Activated CD4-positive, CD25-positive, alpha-beta regulatory T cell treated with anti-CD3 and anti-CD28 coated beads, Interleukin-2, amount 50 U/mL, for 16 hours (primary cell): ENCODE measurements at places on chromosomes 5 and 9.
A peak's percentile ranks its signal among the peaks of the same experiment; 100 is the strongest.

- DNase-seq, result peak; percentile 64
Measured at GRCh38 chr9:132235894-132236661, 74.2 kb downstream of the NTNG2 start.

DNA sequence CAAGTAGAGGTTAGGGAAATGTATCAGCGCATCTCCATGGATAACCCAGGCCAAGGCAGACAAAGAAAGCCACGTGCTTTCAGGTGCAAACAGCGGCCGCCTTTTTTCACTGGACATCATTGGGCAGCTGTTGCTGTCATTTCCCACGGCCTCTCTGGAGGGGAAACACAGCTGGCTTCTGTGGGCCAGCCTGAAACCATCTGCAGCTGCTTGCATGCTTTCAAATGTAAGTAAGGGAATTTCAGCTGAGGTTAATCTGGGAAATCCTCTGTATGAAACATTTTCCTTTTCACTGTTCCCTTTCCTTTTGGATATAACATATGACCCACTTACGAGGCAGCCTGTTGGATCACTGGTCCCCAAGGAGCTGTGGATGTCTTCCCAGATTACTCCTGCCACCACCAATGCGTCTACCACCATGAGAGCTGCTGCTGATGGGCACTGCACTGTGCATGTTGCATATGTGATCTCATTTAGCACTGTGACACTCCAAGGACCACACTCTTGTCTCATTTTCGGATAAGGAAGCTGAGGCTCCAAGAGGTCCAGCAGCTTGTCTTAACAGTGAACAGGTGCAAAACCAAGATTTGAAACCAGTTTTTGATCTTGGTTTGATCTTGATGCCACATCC, 106.3 kb downstream of the C9orf152 start:
- DNase-seq, result no peak

DNA sequence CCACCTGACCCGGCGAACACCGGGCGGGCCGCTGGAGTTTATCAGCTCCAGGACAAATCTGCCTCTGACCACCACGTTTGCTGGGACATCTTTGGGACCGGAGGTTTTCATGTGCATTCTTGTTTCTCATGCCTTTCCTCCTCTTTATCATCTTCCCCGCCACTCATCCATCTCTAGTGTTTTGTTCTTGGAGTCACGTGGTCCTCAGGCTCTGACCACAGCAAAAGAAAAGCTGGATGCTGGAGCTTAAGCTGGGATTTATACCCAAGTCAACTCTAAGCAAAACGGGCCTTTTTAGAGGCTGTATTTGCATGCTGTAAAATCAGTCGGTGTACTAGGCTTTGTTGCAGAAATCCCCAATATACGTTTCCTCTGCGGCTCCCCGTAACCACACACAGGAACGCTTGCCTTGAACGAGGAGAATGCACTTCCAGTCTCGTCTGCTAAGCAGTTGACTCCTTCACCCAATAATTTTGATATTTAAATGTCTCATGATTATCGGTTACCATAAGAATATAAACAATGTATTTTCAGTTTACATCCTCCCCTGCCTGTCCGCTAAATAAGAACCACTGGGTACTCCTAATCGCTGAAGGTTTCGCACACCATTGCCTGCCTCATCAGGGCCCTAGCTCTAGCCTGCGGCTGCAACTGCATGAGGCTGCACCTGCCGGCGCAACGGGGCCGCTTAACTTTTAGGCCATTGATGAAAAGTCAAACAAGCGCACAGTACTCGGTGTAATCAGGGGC, 560 bp upstream of the NDUFS6 start:
- no peak for DNase-seq

DNA sequence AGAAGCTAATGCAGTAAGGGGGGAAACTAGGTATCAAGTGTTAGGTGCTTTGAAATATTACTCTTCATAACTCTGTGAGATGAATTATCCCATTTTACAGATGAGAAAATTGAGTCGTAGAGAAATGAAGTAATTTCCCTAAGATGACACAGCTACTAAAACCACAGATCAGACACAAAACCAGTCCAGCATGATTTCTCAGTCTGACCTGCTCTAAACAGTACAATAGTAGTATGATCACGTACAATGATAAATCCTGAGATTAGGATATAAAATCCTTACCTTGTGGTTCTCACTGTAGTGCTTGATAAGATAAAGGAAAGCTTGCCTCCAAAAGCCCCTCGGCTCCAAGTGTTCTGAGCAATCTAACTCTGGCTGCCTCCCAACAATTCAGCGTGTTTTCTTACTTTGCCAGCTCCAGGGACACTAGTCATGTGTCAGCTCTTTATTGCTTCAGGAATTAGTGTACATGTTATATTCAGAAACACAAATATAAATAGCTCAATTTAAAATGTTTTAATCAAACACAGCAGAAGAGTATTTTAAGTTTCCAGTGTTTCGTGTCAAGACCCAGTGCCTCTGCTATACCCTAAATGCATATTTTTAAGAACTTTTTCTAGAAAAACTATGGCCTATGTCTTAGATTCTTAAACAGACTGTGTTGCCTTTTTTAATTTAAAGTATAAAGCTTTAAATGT, 243.6 kb downstream of the DENND1A start:
- DNase-seq, result no peak

GRCh38 chr5:172904643-172905345, 54.4 kb upstream of the RPL26L1 start:
- no peak for DNase-seq

GRCh38 chr9:71177901-71178300, 56.5 kb upstream of the TRPM3 start:
- no peak for DNase-seq

- no peak for DNase-seq
Measured at GRCh38 chr9:80496901-80497556, 925.3 kb downstream of the TLE4 start.

DNA sequence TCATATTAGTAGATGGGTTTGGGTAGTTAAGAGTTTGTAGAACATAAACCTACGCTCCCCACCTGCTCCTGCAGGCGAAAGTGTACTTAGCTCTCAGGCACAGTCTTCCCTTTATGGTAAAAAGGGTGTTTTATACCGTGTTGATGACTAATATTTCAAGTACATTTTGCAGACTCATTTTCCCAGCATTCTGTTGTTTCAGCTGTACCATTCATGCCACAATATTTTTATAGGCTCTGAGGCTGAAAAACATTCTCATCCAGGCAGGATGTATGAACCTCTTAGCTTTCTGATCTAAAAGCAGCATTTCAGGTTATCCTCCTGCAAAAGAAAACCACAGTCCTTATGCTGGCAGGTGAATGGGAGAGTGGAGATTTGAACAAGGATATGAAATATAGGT, 231.4 kb downstream of the NR2F1-AS1 start:
- no peak for DNase-seq

DNA sequence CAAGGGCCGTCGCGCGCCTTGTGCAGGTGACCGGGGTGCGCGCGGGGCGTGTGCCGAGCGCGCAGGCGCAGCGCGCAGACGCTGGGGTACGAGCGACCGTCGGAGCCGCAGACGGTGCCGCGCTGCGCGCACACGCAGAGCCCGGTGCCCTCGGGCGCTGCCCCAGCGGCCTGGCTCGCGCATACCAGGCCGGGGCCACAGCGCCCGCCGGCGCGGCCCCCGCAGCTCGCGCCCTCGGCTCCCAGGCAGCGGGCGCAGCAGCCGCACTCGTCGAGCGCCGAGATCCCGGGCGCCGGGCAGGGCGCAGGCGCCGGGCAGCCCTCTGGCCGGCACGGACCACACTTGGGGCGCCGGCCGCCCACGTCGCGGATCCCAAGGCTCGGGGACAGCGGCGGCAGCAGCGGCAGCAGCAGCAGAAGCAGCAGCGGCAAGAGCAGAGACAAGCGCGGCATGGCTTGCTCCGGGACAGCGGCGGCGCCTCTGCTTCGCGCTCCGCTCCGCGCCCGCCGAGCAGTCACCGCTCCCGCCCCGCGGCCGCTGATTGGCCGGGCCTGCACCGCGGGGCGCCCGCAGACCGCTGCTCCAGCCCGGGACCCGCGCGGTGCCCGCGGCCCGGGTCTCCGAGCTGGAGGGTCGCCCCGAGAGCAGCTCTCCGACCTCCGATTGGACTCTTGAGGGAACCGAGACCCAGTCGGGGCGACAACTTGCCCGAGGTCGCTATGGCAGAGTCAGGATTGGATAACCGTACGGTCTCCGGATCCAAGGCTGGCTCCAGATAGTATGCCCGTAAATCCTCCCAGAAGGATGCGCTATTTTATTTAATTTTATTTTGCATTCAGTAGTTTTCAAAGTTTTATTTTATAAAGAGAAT, at the start of gene IGFBPL1:
Gene IGFBPL1, minus strand, starts transcription at position 482 of the 871 bp plus-strand sequence. Its CDS starts 30 bp downstream, at position 452.
- no peak for DNase-seq

GRCh38 chr9:70805949-70806348, 315.5 kb downstream of the TRPM3 start:
- no peak for DNase-seq

DNA sequence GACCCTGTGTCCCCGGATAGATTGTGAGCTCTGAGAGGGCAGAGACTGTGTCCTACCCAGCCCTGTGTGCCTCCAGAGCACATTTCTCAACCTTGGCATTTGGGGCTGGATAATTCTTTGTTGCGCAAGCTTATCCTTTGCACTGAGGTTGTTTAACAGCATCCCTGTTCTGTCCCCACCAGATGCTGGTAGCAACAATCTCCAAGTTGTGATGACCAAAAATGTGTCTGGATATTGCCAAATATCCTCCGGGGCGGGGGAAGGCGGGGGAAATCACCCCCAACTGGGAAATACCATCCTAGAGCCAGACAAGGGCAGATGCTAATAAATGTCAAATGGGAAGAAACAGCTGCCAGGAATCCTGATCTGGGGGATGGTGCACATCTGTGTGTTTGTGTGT, 24.0 kb upstream of the TNIP1 start:
- no peak for DNase-seq

DNA sequence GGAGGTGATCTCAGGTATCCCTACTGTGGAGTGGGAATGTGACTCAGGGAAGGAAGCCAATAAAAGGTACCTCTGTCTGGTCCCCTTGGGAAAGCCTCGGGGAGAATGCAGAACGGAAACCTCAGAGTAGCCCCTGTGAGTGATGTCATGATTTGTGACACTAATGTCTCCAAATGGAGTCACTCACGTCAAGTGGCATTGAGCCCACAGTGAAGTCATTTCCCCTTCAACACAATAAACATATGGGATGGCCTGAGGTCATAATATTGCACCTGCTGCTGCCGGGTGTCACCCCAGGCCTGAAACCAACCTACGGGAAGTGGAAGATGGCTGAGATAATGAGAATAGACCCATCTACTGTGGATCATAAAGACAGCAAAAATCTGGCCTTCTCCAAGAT, 75.9 kb upstream of the GOLM1 start:
- no peak for DNase-seq

DNA sequence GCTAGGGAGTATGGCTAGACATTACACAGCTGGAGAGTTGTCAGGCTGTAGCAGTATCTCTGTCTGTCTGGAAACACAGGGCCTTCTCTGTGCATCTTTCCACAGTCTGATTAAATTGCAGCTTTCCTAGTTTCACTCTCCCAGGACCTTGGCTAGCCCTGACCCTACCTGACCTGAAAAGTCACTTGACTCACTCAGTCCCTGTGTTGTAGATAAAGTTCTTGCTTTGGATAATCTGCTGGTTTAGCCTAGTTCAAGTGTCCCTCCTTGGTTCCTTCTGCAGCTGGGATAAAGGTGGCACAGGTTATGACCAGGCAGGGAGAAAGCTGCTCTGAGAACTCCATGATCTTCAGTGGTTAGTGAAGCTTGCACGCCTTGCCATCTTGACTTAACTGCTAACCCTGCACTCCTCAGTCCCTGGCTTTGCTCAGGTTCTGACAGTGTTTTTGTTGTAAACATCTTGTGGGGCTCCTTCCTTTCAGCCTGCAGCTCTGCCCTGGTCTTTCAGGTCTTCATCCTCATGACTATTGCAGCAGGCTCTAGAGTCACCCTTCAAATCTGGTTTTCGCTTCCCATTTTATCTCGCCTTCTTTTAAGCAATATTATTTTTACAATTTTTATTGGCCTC, 101.0 kb downstream of the PIP5K1B start:
- no peak for DNase-seq

DNA sequence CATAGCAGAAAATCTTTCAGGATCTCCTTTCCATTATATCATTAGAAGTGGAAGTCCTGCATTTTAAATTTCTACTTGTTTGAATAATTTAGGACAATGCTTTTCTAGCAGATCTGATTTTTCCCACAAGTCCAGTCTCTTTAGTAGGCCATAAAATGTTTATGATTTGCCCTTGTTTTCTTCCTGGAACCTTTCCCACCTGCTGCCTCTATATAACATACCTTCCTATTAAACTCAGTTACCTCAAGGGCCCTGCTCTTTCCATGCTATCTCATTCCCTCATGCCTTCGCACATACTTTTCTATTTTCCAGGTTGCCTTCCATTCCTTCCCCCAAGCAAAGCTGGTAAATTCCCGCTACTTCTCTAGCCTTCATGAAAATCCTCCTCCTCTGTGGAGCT, 187.0 kb upstream of the EFNA5 start:
- DNase-seq, result no peak

- DNase-seq, result no peak
Measured at GRCh38 chr5:43437062-43437660, 25.0 kb upstream of the CCL28 start.

DNA sequence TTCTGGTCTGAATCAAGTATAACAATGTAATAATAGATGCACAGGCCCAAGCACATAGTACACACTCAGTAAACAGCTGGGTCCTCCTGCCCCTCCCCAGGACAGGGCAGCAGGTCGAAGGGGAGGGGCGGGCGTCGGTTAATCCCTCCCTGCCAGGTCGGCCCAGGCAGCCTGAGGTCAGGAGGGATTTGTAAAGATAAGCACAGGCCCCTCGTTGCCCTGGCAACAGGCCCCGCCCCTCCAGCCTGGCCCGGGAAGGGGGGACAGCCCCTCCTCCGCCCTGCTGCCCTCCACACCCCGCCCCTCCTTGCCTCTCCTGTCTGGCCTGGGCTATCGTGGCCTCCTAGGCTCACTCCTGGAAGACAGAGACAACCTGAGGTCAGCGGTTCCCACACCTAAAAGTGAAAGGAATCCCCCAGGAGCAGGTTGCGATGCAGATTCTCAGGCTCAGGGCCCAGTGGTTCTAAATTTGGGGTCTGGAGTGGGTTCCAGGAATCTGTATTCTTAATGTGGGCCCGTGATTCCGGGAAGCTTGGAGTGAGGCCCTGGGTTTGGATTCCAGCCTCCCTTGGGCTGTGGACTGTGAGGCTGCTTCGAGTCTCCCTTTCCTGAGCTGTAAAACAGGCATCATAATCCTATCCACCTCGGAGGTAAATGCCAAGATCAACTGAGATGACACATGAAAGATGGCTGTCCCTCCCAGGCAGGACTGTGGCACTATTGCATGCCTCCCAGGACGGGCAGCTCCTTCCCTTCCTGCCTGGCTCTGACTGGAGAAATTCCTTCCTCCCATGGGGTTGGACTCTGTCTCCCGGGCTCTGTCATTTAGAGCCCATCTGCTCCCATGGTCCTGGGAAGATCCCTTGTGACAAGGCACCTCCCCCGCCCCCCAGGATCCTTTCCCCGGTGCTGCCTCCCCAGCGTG, 4.4 kb downstream of the CRB2 start:
- no peak for DNase-seq

- no peak for DNase-seq
Measured at GRCh38 chr9:26157411-26157810, 479.2 kb upstream of the TUSC1 start.
